ENCODE measurements at places on chromosomes 12 and 14.

DNA sequence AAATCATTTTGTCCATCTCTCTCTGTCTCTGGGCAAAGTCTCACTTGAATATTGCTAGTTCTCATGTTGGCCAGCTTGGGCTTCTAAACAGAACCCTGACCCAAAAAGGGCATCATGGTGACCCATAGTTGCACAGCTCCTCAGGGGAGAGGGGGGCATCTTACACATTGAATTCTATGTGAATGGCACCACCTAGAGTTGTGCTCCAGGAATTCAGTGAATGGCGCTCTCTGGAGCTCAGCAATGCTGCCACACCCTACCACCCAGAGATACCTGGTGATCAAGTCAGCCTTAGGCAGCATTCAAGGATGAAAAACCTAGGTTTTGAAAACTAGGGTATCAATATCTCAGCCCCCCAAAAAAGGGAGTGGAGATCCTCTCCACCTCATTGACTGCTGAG lies 50.6 kb downstream of the SMUG1 start:
- no peak for DNase-seq

GRCh38 chr12:124727264-124727800 lies 136.3 kb downstream of the SCARB1 start:
- DNase-seq = peak; percentile 7

- DNase-seq = no peak
Observed at GRCh38 chr12:75748136-75748535, 236.7 kb upstream of the KRR1 start.

GRCh38 chr12:115402443-115403180 lies 718.6 kb upstream of the TBX3 start:
- no peak for DNase-seq

- no peak for DNase-seq
Observed at GRCh38 chr12:26150736-26151450, 26.1 kb upstream of the BHLHE41 start.

- DNase-seq = peak; percentile 83
Observed at GRCh38 chr12:109875572-109876131, 4.7 kb downstream of the GLTP start.

DNA sequence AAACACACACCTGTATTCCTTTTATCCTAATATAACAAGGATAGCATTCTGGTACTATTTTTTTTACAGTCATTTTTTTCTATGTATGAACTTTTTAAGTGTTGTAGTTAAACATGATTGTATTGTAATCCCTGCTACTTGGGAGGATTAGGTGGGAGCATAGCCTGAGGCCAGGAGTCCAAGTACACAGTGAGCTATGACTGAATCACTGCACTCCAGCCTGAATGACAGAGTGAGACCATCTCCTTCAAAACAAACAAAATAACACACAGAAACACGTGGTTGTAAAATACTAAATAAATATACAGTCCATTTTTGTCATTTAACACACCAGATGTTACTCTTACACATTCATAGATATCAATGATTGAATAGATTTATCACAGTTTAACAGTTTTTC lies 56.9 kb downstream of the MAP4K5 start:
- no peak for DNase-seq

- no peak for DNase-seq
Observed at GRCh38 chr12:130775953-130776856, 60.1 kb upstream of the RIMBP2 start.

GRCh38 chr12:98819821-98820404 lies 174.8 kb downstream of the APAF1 start:
- no peak for DNase-seq

DNA sequence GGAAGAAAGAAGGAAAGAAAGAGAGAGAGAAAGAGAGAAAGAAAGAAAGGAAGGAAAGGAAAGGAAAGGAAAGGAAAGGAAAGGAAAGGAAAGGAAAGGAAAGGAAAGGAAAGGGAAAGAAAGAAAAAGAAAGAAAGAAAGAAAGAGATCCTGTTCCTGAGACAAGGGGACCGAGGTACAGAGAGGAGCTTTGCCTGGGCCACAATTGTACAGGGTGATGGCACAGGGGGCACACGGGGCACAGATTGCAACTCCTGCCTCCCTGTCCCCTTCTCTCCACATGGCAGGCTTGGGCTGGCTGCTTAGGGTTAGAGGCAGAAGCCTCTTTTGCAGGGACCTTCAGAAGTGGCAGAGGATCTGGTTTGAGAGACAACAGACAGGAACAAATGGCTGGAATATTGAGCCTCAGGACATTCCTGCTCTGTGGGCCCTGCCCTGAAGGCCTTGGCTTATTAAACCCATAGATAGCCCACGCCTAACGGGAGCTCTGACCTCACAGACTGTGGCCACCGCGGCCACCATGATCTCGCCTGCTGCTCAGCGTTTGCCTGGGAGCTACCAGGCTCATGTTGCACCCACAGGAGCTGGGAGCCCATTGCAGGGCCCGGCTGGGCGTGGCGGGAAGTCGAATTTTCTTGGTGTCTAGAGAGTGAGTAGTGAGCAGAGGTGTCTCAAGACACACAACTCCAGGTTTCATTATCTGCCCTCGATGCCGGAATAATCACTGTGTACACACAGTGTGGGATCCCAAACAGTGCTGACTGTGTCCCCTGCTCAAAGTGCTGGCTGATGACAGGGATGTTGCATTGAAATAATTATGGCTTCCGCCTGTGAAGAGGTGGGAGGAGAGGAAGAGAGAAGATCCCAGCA lies 147.9 kb upstream of the NCOR2 start:
- DNase-seq = no peak

GRCh38 chr12:101018540-101018939 lies 191.5 kb downstream of the SLC5A8 start:
- DNase-seq = no peak

GRCh38 chr14:71478542-71478941 lies 453.7 kb upstream of the RGS6 start:
- DNase-seq = no peak

DNA sequence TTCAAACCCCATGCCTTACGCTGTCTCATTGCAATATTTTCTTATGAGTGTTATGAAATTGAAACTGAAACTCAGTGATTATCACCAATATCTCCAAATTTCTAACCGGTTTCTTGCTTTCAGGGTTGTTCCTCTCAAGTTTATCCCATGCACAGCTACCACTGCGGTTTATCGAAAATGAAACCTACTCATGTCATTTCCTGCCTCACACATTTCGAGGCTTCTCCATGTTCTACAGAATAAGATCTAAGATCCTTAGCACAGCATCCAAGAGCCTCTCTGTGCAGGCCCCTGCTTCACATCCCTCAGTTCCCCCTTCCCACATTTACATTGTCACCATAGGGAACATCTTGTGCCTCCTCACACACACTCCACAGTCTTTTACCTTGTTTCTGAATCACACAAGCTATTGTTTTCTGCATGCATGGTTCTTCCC lies 45.5 kb upstream of the FAR2 start:
- peak; percentile 96 for DNase-seq

- no peak for DNase-seq
Observed at GRCh38 chr12:2166696-2167095, 113.9 kb downstream of the CACNA1C start.

- no peak for DNase-seq
Observed at GRCh38 chr12:52207895-52208294, 16.1 kb upstream of the KRT80 start.

DNA sequence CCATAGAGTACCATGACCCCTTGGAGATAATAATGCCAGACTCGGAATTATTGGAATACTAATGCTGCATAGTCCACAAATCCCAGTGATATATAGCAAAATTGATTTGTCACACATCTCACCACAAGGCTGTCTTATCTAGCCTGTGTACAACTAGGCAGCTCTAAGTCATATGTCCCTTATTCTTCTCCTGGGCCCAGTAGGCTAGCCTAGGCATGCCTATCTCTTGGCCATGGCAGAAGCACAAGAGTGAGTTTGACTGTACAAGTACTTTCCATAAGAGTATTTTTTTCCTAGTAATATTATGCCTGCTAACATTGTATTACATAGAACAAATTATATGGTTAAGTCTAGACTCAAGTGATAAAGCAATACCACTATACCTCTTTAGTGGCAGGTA lies 1122.1 kb upstream of the SEL1L start:
- DNase-seq = no peak

- no peak for DNase-seq
Observed at GRCh38 chr14:104442631-104443390, 136.8 kb upstream of the C14orf180 start.

DNA sequence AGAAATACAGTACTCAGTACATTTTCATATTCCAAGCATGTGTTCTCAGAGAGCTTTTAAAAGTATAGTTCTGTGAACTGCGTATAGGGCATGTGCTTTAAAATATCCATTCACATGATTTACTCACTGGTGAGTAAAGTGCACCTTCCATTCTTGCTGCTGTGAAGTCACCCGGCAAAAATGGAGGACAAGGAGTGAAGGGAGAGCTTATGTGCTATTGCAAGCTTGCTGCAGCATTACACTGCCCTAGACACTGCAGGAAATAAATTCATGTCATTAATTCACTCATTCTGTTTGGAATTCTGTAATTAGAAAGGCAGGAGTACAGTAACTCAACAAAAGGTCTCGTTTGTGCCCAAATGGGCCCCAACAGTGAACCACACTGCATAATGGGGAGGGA lies 347.8 kb downstream of the PRKD1 start:
- DNase-seq = no peak

DNA sequence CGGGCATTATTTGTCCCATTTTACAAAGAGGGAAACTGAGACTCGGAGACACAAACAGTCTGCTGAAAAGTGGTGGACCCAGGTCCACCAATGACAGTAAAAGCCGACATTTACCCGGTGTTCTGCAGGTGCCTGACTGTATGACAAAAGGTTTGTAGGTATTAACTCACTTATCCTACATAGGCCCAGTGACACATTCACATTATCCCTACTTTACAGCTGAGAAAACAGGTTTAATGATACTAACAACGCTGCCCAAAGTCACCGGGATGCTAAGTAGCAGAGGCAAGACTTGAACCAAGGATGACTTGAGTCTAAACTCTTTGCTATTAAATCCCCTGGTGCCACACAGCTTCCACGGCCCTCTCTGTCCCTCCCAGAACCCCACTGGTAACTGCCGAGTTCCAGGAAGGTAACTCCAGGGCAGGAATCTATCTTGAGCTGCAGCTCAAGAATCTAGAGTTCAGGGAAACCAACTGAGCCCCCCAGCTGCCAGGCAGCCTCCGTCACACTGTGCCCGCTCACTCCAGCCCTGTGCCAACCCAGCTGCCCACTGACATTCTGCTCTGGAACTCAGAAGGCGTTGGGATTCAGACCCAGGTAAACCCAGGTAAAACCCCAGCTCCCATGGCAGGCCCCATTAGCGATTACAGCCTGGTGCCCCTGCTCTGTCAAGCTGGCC lies 33.7 kb downstream of the SYNE3 start:
- no peak for DNase-seq

DNA sequence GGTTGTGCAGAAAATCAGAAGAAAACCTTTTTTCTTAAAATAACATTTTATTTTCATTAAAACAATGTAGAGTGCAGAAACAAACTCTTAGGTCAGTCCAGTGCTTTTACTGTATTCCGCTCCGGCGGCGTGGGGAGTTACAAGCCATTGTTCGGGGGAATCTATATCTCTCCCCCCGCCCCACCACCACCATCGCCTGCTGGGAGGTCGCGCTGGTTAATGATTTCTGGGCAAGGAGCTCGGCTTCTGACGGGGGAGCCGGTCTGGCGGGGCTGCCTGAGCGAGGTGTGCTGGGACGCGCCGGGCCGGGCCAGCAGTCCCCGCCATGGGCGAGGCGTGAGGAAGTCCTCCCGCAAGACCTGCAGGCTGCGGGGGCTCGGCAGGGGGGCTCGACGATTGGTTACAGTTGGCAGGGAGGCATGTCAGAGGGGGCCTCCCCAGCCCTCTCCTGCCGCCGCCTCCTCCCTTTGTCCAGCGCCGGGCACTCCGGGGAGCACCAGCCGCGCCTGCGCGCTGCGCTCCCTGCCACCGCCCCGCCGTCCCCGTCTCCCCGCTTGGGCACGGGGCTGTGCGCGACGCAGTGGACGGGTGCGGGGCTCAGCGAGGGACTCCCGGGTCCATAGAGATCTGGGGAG lies 1.0 kb upstream of the DUSP6 start:
- peak; percentile 55 for DNase-seq

GRCh38 chr14:56147449-56147848 lies 29.2 kb downstream of the PELI2 start:
- no peak for DNase-seq

DNA sequence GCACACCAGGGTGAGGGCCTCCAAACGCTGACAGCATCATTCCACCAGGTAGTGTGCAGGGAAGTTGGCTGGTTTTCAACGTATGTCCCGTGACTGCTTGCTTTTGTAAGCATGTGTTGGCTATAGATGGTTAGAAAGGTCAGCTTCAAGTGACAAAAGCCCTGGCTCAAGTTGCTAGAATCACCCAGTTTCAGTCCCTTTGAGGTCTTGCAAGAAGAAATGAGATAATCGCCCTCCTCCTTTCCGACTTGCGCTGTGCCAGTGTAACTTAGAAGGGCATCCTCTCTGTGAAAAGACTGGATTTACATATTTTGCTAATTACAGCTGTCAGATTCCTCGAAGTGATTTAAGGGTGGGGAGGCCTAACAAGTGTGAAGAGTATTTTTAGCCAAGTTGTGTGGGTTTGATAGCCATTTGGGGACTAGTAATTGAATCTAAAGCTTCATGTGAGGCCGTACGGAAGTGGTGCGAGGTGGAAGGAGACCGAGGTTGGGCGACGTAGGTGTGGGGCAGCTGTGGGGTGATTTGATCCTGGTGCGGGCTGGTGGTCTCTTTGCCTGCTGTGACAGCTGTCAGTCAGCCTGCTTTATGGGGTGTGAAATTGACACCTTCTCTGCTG lies 94.7 kb downstream of the CHST11 start:
- no peak for DNase-seq

DNA sequence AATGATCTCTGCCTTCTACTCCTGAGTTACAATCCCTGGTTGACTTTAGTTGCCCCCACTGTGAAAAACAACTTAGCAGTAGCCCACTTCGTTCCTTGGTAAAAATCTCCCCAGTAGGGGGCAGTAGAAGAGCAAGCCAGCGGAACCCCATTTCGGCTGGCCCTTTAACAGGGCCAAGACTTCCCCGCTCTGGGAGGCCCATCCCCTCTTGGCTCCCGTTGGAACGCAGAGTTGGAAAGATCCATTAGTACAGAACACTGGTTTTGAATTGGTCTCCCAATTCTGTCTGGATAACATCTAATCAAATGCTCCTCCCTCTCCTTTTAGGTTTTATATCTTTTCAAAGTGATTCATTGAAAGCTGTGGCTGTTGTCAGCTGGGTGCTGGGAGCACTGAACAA lies 1133.3 kb downstream of the BCL11B start:
- DNase-seq = peak; percentile 32

GRCh38 chr14:70416725-70417349 lies at the start of gene SYNJ2BP:
TSS of gene SYNJ2BP (minus strand) at chr14:70417090. CDS start at chr14:70416963, 127 bp downstream.
- DNase-seq = peak; percentile 49

DNA sequence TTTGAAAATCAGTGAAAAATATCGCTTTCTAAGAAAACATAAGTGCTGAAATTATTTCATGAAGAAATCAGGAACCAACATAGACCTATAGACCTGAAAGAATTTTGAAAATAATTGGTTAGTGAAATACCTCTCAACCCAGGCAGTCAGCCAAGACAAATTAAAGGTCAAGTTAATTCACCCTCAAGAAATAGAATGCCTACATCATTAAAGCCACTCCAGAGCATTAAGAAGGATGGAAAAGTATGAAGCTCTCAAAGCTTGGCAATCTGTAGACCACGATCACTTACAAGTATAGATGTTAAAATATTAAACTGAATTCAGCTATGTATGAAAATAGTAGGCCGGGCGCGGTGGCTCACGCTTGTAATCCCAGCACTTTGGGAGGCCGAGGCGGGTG lies 48.3 kb downstream of the SFSWAP start:
- no peak for DNase-seq
